Stimulated activated CD4-positive, alpha-beta T cell treated with anti-CD3 and anti-CD28 coated beads, TNF-alpha, amount 100 ng/mL, for 1 hour (primary cell): ENCODE measurements at places on chromosomes 7 and 10.

DNA sequence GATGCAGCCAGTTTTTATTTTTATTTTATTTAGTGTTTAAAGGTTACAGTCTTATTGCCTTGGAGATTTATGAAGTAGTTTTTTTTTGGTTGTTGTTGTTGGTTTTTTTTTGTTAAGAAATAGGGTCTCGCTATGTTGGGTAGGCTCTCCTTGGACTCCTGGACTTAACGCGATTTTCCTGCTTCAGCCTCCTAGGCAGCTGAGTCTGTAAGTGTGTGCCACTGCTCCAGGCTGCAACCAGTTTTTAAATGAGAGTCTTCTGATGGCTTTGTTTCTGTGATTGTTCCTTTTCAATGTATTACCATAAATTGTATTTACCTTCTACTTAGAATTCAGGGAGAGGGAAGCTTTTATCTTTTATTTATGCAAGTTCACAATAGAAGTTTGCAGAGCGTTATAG, 62.8 kb downstream of the BICC1 start:
- DNase-seq: no peak

GRCh38 chr10:49361735-49362568, 33.9 kb downstream of the DRGX start:
- no peak for DNase-seq

DNA sequence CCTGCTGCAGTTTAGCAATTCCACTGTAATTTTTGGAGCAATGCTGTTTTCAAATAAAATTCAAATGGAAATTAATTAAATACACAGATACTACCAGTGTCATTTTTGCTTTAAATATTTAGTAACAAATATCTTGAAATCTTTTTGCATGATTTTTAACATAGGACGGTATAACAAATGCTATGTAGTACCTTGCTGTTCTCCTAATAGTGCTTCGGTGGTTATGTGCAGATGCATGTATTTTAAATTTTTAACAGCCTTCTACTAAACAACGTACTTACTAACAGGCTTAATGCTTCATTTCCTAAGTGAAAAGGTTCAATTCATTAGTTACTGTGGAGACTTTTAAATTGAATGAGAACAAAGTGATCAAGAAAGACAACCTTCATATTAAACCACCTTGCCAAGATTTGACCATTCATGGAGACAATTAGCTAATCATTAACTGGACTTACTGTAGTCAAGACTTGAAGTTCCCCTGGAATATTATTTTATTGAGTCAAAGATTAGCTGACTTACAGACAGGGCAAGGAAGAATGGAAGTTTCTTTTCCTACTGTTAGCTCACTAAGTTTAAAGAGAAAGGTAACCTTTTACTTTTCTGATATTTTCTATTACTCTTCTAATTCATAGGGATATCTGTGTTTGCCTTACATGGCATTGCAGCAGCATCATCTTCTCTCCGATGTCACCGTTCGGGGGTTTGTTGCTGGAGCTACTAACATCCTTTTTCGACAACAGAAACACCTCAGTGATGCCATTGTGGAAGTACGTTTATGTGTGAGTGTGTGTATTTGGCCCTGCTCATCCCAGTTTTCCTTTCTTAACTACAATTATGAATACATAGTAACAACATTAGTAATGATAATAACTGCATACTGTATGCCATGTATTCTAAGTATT, 74.3 kb downstream of the AVL9 start:
- DNase-seq: no peak

DNA sequence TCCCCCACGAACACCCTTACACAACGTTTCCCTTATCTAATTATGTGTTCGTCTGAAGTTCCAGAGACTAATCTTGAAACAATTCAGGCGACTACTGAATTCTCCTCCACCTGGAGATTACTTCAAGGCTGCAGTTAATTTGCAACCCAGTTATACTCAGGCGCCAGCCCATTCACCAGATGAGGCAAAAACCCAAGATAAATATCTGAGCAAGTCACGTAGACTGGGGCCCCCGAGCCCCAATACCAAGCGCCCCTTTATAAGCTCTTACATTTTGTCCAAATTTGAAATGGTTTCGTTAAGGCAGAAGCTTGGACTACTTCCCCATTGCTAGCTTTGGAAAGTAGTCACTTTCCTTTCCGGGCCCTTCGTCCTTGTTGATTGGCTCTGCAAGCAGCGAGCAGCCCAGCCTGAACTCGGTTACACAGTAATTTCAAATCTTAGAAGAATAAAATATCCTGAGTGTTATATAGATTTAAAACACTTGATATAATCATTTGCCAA, 1.2 kb downstream of the TPK1 start:
- no peak for DNase-seq

GRCh38 chr10:115948465-115948864, 324.5 kb downstream of the GFRA1 start:
- no peak for DNase-seq

- DNase-seq: no peak
Observed at GRCh38 chr7:31488562-31489203, 25.2 kb upstream of the ITPRID1 start.

DNA sequence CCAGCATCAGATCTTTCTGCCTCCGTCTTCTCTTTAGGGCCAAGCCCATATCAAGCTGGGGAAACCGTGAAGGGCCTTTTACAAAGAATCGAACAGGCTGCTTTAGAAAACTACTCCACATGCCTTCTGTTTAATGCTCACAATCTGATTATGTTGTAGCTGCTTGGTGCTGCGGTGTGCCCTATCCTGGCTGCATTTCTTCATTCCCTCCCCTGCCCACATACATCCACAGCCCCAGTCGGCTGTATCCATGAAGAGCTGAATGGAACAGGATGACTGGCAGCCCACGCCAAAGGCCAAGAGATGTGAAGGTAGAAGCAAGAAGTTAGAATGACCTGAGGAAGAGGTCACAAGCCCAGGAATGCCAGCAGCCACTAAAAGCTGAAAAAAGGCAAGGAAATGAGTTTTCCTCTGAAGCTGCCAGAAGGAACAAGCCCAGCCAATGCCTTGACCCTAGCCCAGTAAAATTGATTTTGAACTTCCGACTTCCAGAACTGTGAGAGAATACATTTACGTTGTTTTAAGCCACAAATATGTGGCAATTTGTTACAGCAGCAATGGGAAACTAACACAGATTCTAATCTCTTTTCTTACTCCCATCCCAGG, 22.2 kb downstream of the TAS2R41 start:
- no peak for DNase-seq
